Fibroblast of lung (primary cell): ENCODE measurements at places on chromosomes 7 and 10. TPM values are rescaled to one million over a fixed set of nuclear protein-coding genes. Genes with fewer than 3 reads are reported as not detected.

The BLNK gene
- 0.33 and 0.51 TPM in 2 replicates for total RNA-seq

The PNLIPRP1 gene
- total RNA-seq = not detected in 2 replicates

DNA sequence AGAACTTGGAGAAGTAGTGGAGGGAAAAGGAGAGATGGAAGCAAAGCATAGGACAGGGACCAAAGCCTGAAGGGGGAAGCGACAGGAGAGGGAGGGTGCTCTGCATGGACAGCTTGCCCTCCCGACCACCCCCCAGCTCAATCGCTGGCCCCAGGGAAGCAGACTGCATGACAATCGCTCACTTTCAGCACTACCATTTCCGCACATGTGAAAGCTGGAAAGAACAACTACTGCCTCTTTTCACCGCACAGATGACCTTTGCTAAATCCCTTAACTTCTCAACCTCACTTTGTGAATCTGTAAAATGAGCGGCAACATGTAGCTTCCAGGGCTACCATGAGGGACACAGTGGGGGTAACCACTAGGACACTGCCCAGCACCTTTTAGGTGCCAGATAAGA, 17.1 kb downstream of the VOPP1 start:
- no peak for DNase-seq

GRCh38 chr7:143345428-143345900, 17.0 kb downstream of the FAM131B start:
- DNase-seq = peak; percentile 49

DNA sequence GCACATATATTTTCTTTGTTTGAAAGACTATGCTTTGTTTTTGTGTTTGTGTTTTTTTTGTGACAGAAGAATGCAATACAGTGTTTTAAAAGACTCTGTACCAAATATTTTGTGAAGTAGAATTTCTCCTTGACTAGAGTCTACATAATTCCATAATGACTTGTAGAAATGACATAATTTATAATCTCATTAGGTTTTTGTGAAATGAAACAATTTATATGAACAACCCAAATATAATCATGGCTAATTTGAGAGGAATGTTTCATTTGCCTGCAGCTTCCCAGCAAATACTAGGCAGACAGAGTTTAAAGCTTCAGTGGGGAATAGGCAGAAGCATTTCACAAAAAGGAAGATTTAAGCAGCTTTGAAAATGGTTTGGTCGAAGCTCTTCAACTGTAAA, 215.6 kb upstream of the LRRN3 start:
- DNase-seq = no peak

- no peak for DNase-seq
Measured at GRCh38 chr10:2703953-2704352, 363.4 kb upstream of the PFKP start.
